AG09309 (cell line): ENCODE measurements at places on chromosomes 5 and 9.

DNA sequence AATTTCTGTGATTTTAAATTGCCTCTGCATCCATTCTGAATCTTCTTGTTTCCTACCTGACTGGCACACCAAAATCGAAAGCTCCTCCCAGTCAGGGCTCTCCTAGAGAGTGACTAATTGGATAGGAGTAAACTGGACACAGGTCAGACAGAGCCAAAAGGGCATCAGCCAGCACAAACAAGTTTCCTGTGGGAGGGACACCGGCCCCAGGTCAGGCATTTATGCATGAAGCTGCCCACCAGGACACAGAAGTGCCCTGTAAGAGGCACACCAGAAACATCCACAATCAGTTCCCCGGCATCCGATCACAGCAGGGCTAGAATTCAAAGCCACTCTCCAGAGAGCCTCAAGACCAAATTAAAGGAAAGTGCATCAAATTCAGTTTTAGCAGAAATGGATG lies 78.4 kb downstream of the SFXN1 start:
- DNase-seq = no peak

GRCh38 chr5:5671823-5672222 lies 249.3 kb downstream of the ICE1 start:
- DNase-seq = no peak

GRCh38 chr9:71587576-71588362 lies 180.5 kb downstream of the CEMIP2 start:
- DNase-seq = no peak

DNA sequence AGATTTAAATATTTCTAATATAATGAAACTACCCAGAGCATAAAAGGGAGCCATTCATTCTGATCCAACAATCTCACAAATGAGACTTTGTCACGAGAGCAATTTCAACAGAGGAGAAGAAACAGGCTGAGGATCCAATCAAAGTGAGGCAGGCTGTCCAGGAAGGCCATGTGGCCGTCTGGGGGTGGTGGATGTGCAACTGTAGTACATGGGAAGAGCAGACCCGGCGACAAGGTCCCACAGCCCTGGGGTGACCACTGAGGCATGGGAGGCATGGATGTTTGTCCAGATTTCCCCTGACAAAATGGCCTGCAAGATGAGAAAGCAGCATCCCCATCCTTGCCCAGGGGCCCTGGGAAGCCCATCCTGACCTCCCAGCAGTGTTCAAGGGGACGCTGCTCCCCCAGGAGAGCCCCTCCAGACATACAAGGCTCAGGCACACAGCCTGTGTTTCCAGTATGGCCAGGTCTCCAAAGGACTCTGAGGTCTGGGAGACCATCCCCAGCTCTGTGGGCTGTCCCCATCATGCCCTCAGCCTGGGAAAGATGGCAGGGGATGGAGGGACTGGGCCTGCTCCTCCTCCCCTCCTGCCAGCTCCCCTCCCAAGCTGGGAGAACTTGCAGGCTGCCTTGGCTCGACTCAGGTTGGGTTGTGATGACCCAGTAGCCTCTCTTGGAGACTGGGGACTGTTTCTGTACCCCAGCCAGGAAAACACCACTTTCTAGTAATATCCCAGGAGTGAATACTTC lies 27.5 kb upstream of the FCN2 start:
- no peak for DNase-seq

DNA sequence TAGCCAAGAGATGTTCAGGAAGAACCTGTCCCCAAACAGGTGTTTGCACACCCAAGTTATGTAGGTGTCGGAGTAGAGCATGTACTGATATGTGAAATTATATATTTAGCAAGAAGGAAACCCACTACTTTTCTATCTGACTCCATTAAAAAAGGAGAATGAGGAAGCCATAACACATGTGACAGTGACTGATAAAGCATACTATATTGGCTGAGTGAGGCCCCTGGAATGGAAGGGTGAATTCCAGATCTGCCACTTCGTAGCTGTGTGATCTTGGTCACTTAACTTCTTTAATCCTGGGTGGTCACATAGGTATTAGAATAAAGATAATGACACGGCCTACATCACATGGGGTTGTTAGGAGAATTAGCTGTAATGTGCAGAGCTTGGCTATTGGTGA lies 116.0 kb upstream of the MAN2A1 start:
- no peak for DNase-seq

- DNase-seq = no peak
Measured at GRCh38 chr9:118959366-118959765, 409.9 kb downstream of the BRINP1 start.
